ENCODE measurements at places on chromosomes 4 and X. TPM values are rescaled to one million over a fixed set of nuclear protein-coding genes. Genes with fewer than 3 reads are reported as not detected.

The CISD2 gene
- total RNA-seq, result 12.6 TPM

The ADH7 gene
- not detected for total RNA-seq

The MAGEB17 gene
- not detected for total RNA-seq

The CDKL5 gene
- total RNA-seq, result 3.7 TPM

The PPP3CA gene
- total RNA-seq, result 72.8 TPM

The FREM3 gene
- total RNA-seq, result not detected

The BEX2 gene
- total RNA-seq, result 13.1 TPM

The P2RY8 gene
- 315 TPM for total RNA-seq

The AREG gene
- 2.2 TPM for total RNA-seq

The RNF150 gene
- total RNA-seq, result not detected

The RIPPLY1 gene
- total RNA-seq, result not detected

The CPEB2 gene
- total RNA-seq, result 6.9 TPM

The ESX1 gene
- total RNA-seq, result not detected

The DUSP9 gene
- not detected for total RNA-seq

The TKTL2 gene
- 0.11 TPM for total RNA-seq

The SFRP2 gene
- total RNA-seq, result not detected

The SLC9B1 gene
- total RNA-seq, result 2.5 TPM

The RHOH gene
- total RNA-seq, result 183 TPM

The MSX1 gene
- not detected for total RNA-seq

The NUDT6 gene
- total RNA-seq, result 2.4 TPM

The RAB40A gene
- total RNA-seq, result 0.11 TPM

The MAOA gene
- total RNA-seq, result not detected

The MGARP gene
- not detected for total RNA-seq

The DMRTC1 gene
- total RNA-seq, result 0.71 TPM

The CDS1 gene
- not detected for total RNA-seq

The FANCB gene
- total RNA-seq, result 3.9 TPM

Data from activated B cell treated with CpG ODN at 0.5 μM for 24 hours (primary cell).